ENCODE measurements at places on chromosomes 16 and 17. TPM values are rescaled to one million over a fixed set of nuclear protein-coding genes. Genes with fewer than 3 reads are reported as not detected.

Gene SCARF1
- total RNA-seq: 14.8 TPM

GRCh38 chr16:52816993-52817392, 235.7 kb downstream of the CHD9NB start:
- no peak for DNase-seq
- no peaks in the 10 kb centered on the region for H3K27me3 ChIP-seq
- no peak overlapping the region for H3K4me3 ChIP-seq
- no peaks in the 10 kb centered on the region for H3K4me1 ChIP-seq

DNA sequence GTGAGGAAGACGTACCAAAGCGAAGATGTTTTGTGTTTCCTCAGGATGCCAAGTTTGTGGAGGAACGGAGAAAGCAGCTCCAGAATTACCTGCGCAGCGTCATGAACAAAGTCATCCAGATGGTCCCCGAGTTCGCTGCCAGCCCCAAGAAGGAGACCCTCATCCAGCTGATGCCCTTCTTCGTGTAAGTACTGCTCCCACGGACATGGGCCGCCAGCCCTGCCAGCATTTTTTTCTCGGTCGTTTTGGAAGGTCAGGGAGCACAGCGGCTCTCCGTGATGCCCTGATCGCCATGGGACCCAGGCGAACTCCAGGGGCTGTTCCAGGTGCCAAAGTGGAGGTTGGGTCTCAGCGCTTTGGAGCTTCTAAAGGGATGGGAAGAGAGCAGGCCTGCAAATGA, 279.0 kb downstream of the CPPED1 start:
- no peak overlapping the region for H3K27ac ChIP-seq
- no peak for DNase-seq
- no peaks in the 10 kb centered on the region for H3K27me3 ChIP-seq
- H3K36me3 ChIP-seq: no peaks in the 10 kb centered on the region

DNA sequence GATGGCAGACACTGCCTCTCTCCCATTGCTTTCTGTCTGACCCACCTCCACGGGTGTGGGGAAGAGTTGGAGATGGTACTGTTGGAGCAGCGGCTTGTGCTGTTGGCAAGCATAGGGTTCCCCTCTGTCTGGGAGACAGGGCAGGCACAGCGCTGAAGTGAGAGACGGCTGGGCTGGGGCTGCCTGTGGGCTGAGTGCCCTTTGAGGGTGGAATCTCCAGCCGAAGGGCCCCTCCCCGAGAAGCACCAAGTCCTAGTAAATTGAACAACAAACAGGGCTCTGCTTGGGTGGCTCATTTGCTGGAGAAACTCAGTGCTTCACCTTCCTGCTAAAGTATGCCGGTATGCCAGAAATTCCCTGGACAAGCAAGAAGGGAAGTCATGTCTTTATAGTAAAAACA, 79.7 kb downstream of the KSR1 start:
- DNase-seq: no peak
- H3K27ac ChIP-seq: no peak overlapping the region
- no peak overlapping the region for H3K4me3 ChIP-seq
- H3K4me1 ChIP-seq: peaks cover 31% of the 10 kb centered on the region

- DNase-seq: no peak
- peaks cover 7% of the 10 kb centered on the region for H3K4me1 ChIP-seq
- H3K36me3 ChIP-seq: no peaks in the 10 kb centered on the region
- H3K4me3 ChIP-seq: no peak overlapping the region
- no peak overlapping the region for H3K27ac ChIP-seq
These were observed 8.3 kb downstream of the BAIAP3 start for GRCh38 chr16:1341495-1342420.

- no peaks in the 10 kb centered on the region for H3K36me3 ChIP-seq
- peak overlapping the region; percentile 98 for H3K27ac ChIP-seq
- H3K4me1 ChIP-seq: no peaks in the 10 kb centered on the region
These were observed 2.7 kb upstream of the RRAD start for GRCh38 chr16:66927918-66928649.

Gene PLA2G10
- total RNA-seq: not detected

GRCh38 chr16:1196494-1196893, 28.6 kb downstream of the TPSG1 start:
- no peaks in the 10 kb centered on the region for H3K36me3 ChIP-seq
- H3K27me3 ChIP-seq: no peaks in the 10 kb centered on the region
- H3K4me3 ChIP-seq: no peak overlapping the region
- no peak overlapping the region for H3K27ac ChIP-seq
- peaks cover 6% of the 10 kb centered on the region for H3K4me1 ChIP-seq

DNA sequence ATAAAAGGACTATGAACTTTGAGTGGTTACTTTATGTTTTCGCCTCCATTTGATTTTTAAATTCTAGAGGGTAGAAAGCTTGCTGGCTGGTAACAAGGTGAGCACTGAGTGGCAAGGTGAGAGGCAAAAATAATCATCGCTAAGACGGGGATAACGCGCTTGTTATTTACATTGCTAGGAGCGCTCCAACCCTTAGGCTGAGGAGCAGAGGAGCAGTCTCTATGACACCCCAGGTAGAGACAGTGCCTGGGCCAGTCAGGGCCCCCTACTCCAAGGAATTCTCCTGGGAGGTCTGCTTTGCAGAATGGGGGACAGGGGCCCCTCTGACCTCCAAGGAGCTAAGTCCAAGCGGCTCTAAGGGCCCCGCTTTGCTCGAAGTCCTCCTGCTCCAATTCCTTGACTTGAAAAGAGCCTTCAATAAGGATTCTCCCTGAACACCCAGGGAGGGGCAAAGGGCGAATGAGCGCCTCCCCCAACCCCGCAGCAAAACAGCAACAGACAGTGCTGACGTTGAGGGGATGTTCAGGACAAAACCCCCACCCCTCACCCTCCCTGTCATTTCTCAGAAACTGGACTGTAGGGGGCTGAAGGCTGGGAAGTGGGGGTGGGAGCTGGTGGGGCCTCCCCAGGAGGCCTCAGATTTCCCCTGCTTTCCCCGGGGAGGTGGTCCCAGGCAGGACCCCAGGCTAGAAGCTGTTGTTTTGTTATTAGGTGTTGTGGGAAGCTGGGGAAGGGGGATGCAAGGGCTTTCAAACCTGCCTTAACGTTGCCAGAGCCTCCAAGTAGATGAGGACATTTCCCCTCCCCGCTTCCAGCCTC, 10.2 kb upstream of the FOXF1 start:
- no peak overlapping the region for H3K4me3 ChIP-seq
- no peaks in the 10 kb centered on the region for H3K4me1 ChIP-seq
- H3K27ac ChIP-seq: no peak overlapping the region
- H3K27me3 ChIP-seq: peaks cover 78% of the 10 kb centered on the region
- DNase-seq: no peak
- H3K36me3 ChIP-seq: no peaks in the 10 kb centered on the region

DNA sequence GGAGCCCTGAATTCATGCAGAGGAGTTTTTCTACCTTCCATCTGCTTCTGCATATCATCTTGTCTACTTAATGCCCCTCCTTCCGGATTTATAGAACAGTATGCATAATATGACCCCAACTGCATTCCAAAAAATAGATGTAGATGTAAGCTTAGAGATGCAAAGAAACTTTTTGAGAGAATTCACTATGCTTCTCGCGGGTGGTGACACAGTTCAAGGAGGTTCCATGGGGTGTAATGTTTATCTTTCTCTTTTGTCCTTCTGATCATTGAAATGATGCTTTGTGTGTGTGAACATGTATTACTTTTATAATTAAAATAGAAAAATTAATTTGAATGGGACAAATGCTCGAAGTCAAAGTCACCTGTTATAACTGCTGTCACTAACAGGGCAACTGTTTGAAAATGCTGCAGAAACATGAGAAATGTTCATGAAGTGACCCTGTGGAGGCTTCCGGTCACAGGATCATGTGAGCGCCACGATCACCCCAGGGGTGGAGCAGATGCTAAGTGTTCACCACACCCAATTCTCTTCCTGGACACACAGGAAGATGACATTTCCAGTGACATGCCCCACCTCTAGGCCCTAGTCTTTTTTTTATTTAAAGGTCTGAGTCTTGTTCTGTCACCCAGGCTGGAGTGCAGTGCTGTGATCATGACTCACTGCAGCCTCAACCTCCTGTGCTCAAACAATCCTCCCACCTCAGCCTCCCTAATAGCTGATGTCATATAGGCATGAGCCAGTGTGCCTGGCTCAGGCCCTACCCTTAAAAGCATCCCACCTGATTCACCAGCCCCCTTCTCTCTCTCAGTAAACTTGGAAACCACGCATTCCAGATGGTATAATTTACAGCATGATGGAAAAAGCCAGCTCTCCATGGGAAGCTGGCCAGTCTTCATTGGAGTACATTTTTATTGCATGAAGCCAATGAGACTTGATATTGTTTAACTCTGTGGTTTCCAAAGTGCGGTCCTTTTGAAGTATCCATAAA, 21.0 kb upstream of the AGRP start:
- H3K4me1 ChIP-seq: no peaks in the 10 kb centered on the region
- no peak overlapping the region for H3K4me3 ChIP-seq
- no peaks in the 10 kb centered on the region for H3K27me3 ChIP-seq
- H3K27ac ChIP-seq: peak overlapping the region; percentile 52
- DNase-seq: no peak

Gene MYH3
- total RNA-seq: 0.22 TPM

GRCh38 chr17:37742116-37742761, 2.6 kb downstream of the HNF1B start:
- peak overlapping the region; percentile 35 for H3K4me3 ChIP-seq
- no peaks in the 10 kb centered on the region for H3K36me3 ChIP-seq
- no peak overlapping the region for H3K27ac ChIP-seq
- H3K27me3 ChIP-seq: peaks cover 70% of the 10 kb centered on the region

DNA sequence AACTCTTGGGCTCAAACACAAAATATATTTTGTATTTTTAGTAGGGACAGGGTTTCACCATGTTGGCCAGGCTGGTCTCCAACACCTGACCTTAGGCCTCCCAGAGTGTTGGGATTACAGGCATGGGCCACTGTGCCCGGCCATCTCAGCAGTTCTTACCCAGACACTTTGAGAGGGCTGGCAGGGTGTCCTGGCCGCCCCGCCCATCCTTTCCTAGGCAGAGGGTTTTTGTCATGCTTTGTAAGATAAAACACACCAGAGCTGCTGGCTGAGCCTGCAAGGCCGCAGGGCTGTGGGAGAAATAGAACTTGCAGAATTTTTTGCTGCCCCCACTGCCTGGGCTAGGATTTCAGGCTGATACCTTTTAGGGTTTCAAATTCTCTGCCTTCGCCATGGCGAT, 8.7 kb downstream of the PPL start:
- no peaks in the 10 kb centered on the region for H3K4me1 ChIP-seq

DNA sequence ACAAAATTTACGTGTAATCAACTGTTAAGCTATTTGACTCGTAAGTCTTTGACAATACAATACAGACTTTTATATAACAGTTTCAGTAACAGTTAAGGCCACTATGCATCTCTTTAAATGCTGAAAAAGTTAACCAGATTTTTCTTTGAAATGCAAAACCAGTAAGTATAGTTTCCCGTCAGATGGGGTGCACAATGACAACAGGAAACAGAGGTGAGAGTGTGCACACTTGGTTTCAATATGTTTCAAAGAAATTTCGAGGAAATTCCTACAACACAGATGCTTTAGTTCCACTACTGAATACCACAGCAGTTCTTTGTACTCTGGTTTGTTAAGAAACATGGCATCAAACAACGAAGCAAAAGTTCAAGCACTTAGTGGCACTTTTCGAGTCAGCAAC, 48.4 kb downstream of the RNF157 start:
- no peak overlapping the region for H3K4me3 ChIP-seq
- no peaks in the 10 kb centered on the region for H3K36me3 ChIP-seq
- no peak overlapping the region for H3K27ac ChIP-seq
- no peak for DNase-seq

Gene ARHGAP44
- 12.2 TPM for total RNA-seq

- no peaks in the 10 kb centered on the region for H3K27me3 ChIP-seq
- no peaks in the 10 kb centered on the region for H3K36me3 ChIP-seq
- H3K4me1 ChIP-seq: no peaks in the 10 kb centered on the region
- H3K4me3 ChIP-seq: no peak overlapping the region
These were observed 950.2 kb downstream of the CDH11 start for GRCh38 chr16:64171632-64172031.

Gene RAMP2
- total RNA-seq: 28.9 TPM

Data from right atrium auricular region (tissue), 2 donors.